ENCODE measurements at places on chromosomes 2 and 18.

GRCh38 chr2:204027091-204027490, 90.5 kb downstream of the ICOS start:
- DNase-seq: peak; percentile 77

- no peak for DNase-seq
Measured at GRCh38 chr2:28567061-28567471, 71.2 kb downstream of the PLB1 start.

DNA sequence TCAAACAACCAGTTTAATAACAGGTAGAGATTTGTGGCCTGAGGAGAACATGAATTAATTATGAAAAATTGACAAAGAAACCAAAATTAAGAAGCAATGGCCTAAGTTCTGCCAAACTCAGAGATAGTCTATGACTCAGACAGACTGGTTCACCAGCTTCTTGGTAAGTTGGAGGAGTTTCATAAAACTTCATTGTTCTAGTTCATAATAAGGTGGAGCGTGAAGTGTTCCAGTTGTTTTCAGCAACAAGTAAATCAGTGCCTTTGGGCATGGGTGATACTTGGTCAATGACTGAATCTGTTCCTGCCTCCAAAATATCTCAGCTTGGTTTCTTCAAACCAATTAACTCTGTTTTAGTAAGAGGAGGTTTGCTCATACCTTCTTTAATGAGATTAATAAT, 40.0 kb downstream of the SLC40A1 start:
- peak; percentile 59 for DNase-seq

DNA sequence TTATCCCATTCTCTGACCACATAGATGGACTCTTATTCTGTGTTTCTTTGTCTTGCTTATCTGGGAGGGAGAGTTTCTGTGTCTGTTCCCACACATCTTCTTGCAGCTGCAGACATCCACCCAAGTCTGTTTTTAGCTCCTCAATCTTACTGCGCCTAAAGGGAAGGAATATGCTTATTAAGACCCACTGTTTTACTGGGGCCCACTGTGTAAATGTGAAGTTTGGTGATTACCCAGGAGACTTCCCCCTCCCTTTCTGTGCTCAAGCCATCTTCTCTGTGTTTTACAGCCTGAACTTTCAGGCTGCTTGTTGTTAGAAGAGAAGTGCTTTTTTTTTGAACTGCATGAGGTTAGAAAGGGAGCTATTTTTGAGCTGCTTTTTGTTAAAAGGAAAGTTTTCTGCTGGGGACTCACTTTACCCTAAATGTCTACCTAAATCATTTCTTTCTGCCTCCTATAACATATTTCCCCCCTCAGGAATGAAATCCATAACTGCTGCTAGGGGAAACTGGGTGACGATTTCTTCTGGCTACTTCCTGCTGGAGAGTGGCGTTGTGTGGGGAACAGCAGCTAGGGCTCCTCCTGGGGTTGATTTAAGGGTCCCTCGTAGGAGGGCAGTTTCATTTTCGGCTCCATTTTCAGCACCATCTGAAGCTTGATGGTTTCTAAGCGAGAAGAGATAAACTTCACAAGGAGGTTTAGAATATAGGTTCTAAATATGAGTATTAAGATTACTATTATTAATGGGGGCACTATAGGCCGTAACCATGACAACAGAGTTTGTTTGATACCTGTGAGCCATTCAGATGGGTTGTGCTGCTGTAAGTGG, 39.5 kb upstream of the GMCL1 start:
- no peak for DNase-seq

DNA sequence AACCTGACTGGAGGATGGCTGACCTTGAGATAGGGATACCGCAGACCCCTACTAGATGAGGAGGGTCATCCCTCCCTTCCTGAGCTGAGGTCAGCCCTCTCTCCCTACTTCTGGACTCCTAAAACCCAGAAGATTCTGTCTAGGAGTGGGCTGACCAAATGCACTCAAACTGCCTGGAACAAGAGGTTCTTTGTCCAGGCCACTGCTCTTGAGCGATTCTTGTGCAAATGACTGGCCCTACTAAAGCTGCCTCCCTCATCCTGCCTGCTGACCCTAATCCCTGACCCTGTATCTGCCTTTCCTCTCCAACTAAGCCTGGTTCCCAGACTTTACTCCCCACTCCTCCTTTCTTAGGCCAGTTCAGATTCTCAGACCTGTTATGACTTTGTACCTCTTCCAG, 56.2 kb downstream of the EFR3B start:
- no peak for DNase-seq

DNA sequence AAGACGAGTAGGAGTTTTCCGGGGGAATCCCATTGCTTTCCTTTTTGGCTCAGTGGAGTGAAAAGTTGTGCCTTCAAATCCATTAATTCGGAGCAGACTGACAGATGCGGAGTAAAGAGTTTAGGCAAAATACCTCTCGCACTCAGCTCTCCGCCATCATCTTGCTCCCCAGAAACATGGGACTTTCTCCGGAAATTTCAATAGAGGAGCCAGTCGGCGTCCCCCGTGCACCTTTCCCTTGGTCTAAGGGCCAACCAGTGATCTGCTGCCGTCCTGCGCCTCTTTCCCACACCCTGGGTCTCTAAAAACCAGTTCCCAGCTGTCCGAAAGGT, 318 bp downstream of the TYW5 start:
- no peak for DNase-seq

- DNase-seq: no peak
Measured at GRCh38 chr2:12484536-12485115, 232.1 kb upstream of the TRIB2 start.

DNA sequence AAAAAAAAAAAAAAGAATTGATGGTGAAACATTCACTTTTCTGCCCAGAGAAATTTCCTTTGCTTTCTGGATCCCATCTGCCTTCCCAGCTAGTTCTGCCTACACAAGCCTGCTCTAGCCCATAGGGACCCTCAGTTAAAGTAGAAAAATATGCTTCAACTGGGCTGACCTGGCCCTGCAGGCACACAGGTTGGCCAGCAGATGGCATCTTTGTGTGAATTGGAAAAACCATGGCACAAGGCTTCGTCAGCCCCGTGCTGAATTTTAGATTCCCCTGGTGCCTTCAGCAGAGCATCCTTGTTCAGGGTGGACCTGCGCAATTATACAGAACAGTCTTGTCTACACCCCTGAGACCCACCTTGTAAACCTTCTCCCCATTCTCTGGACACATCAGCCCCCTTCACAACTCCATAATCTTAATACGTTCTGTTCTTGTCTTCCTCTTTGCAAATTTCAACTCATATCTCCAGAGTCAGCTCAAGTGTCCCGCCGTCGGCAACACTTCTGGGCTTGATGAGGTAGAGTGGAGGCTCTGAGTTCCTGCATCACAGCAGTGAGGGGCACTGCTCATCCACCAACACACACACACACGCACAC, 114.5 kb downstream of the INSIG2 start:
- DNase-seq: no peak

DNA sequence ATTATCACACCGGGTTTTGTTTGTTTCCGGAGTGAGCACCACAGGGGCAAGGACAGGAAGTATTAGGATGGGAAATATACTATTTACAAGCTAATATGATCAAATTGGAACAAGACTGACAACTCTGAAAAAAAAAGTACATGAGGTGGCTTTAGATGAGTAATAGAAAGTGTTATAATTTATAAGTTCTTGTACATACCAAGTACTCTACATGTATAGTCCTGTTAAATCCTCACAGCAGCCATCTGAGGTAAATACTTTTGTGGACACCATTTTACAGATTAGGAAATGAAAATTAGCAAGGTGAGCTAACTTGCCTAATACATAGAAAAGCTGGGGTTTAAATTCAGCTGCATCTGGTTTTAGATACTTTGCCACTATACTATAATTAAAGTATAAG, 11.2 kb downstream of the FAP start:
- peak; percentile 74 for DNase-seq

DNA sequence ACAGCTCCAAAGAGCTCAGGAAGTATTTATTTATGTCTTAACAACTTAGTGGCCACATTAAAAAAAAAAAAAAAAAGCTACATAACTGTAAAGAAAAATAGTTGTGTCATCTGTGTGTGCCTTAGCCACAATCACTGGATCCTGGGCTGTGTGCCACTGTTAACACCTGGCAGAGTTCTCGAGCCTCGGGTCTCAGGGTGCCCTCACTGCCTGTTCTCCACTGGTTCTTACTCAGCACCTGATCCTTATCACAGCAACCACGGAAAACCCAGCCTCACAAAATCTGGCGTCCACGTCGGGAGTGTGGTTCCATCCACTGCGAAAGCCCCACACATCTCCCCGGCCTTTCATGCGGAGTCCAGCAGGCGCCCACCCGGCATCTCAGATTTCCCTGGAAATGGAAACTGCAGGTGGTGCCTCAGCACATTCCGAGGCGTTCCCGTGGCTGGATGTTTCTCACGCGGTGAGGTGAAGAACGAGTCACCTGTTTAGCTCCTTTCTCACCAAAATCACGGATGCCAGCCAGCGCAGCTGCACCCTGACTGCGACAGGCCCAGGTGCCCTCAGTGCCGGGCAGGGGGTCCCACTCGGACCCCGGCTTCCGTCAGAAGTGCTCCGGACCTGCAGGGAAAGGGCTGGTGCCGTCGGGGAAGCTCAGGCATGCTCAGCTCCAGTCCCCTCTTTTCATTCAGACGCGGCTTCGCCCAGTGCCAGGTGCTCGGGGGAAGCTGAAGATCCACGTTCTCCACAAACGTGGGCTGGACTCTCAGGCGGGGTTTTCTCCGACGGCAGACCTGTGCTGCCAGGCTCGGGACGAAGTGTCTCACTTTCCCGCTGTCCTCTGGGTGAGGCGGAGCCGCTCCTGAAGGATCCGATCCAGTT, 198.7 kb upstream of the SALL3 start:
- DNase-seq: no peak

DNA sequence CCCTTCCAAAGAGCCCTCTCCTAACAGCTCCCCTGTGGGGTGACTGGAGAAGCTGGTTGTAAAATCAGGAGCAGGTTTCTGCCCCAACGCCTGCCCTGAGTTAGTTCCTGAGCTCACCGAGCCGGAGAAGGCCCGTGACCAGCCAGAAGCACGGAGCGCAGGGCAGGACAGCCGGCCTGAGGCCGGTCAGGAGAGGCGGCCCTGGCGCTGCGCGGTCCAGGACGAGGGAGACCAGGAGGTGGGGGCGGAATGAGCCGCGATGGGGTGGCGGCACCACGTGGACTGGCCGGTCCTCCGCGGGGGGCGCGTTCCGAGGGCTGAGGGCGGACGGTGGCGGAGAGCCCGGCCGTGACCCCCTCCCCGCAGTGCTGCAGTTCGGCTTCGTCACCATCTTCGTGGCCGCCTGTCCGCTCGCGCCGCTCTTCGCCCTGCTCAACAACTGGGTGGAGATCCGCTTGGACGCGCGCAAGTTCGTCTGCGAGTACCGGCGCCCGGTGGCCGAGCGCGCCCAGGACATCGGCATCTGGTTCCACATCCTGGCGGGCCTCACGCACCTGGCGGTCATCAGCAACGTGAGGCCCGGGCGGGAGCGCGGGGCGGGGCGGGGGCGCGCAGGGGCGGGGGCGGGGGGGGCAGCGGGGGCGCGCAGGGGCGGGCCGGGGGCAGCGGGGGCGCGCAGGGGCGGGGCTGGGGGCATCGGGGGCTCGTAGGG, 29.0 kb downstream of the ANO7 start:
- DNase-seq: peak; percentile 16

- DNase-seq: no peak
Measured at GRCh38 chr2:133525613-133526529, 42.4 kb downstream of the NCKAP5 start.

DNA sequence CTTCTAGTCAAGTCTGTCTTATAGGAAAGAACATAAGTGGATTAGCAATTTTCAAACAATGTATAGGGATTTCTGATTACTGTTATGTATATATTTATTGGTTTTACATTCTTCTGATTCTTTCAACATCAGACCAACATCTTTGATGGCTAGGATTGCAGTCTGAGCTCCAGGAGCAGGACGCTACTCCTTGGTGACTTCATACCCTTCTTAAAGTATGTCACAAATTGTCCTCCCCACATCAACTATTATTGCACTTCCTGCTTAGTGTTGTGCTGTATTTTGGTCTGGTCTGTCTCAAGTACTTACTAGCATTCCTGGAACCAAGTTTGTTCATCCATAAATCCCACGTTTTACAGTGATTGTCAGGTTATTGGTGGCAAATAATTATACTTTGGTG, 49.0 kb downstream of the MAP2 start:
- DNase-seq: no peak

DNA sequence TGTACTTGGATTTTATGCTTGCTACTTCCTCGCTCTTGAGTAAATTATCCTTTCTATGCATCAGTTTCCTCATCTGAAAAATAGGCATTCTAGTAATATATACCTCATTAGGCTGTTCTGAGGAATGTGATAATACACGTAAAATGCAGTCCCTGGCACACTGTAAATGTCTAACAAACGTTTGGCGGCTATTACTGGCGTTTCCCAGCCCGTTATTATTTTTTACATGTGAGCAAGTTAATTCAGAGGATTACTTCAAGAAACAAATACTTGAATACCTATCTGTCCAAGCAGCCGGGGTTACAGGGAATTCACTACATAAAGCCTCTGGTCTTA, 586 bp upstream of the C2orf49 start:
- no peak for DNase-seq

GRCh38 chr2:144382849-144383248, 137.1 kb downstream of the ZEB2 start:
- no peak for DNase-seq

GRCh38 chr2:95091885-95092555, 29.6 kb downstream of the MRPS5 start:
- DNase-seq: no peak

DNA sequence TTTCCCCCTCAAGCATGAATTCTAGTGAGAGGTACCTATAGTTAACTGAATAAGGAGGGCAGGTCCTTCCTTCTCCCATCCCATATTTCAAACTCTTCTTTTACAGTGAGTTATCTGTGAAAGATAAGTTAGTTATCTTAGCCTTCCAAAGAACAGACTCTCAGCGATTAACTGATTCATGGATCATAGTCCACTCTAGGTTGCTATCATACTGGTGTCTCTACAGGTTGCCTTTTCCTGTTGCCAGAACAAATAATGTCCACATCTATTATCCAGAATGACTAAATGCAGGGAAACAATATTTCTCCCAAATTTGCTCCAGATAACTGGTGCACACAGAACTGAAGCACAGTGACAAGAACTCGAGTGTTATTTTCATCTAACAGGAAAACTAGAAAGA, 68.3 kb downstream of the MEP1B start:
- no peak for DNase-seq

GRCh38 chr2:136377423-136378382, 259.8 kb upstream of the CXCR4 start:
- DNase-seq: no peak

DNA sequence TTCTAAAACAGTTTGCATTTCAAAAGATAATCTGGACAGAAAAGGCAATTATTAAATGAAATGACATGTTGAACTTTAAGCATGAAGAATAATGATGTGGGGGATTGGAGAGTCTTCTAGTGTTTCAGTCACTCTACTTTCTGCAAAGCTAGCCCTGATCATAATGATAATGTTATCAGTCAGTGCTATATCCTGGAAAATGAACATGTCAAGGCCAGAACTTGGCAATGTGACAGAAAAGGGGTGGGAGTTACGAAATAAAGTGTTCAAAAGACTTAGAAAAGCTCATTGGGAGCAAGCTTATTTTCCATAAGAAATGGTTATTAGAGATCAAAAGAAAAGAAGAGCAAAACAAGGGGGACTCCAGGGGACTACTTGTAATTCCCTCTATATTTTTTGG, 288.5 kb upstream of the SLC8A1 start:
- DNase-seq: no peak

All from foreskin keratinocyte (primary cell).